ENCODE measurements at places on chromosomes 11 and 22. TPM values are rescaled to one million over a fixed set of nuclear protein-coding genes. Genes with fewer than 3 reads are reported as not detected.

GRCh38 chr22:25085930-25086901 lies 113.4 kb upstream of the CRYBB3 start:
- no peak overlapping the region for H3K27ac ChIP-seq
- no peak for DNase-seq
- no peaks in the 10 kb centered on the region for H3K4me1 ChIP-seq
- H3K36me3 ChIP-seq: no peaks in the 10 kb centered on the region
- no peak overlapping the region for H3K4me3 ChIP-seq

DNA sequence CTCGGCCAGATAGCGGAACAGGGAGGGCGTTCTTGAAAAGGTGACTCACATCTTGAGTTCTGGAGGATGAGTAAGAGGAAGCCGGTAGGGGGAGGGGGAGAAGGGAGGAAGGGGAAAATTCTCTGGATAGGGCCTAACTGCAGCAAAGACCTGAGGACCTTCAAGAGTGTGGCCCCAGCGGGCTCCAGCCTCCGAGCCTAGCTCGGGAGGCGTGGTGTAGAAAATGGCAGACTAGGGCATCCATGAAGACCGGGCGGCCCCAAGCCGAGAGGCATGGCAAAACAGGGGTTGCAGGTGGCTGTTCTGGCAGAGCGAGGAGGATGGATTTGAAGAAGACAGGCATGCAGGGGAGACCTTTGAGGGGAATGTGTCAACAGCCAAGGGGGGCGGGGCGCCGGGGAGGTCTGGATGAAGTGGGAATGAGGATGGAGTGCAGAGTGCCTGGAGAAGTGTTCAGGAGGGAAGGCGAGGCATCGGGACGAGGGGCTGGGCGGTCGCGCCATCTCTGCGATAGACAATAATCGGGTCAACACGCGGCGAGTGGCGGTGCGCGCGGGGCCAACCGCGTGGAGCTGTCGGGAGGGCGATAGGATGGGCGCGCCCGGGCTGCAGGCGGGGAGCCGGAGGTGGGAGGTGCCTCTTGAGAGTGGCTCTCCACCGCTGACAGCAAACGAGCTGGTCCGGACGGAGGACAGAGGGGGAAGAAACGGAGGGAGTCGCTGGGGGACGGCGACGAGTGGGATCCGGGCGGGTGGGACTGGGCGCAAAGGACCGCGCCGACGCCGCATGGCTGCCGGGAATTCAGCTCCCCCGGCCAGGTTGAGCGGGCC lies 40.0 kb upstream of the CREB3L1 start:
- peaks cover 53% of the 10 kb centered on the region for H3K27me3 ChIP-seq
- peak overlapping the region; percentile 78 for H3K4me3 ChIP-seq
- H3K27ac ChIP-seq: no peak overlapping the region
- peaks cover 37% of the 10 kb centered on the region for H3K4me1 ChIP-seq
- DNase-seq: peak; percentile 77
- peaks cover 8% of the 10 kb centered on the region for H3K36me3 ChIP-seq

- no peaks in the 10 kb centered on the region for H3K4me1 ChIP-seq
- DNase-seq: no peak
- H3K4me3 ChIP-seq: no peak overlapping the region
- peaks cover 85% of the 10 kb centered on the region for H3K36me3 ChIP-seq
- no peak overlapping the region for H3K27ac ChIP-seq
These were observed 8.2 kb downstream of the SPINDOC start for GRCh38 chr11:63821411-63821810.

DNA sequence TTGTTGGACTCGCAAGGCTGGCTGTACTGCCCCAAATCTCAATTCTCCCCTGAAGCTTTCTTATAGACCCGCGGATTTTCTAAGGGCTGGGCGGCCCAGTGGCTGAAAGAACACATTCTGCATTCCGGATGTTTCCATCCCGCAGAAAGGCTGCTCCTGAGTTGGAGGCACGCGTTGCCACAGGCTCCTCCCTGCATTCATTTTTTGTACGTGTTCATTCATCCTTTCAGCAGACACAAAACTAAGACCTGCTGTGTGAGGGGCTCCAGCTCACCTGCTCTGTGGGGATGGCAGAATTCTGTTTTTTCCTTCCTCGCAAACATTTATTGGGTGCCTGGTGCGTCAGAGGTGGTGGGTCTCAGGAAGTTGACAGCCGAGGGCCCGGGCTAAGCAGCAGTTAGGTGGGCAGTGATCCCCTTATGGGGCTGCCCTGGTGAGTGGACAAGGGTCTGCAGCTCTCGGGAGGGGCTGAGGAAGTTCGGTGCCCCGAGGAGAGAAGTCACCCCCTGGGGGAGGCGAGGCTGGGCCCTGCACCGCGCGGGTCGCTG lies 23.7 kb downstream of the SHANK3 start:
- peak overlapping the region; percentile 73 for H3K4me3 ChIP-seq
- no peak for DNase-seq
- H3K36me3 ChIP-seq: no peaks in the 10 kb centered on the region
- H3K4me1 ChIP-seq: peaks cover 8% of the 10 kb centered on the region
- no peak overlapping the region for H3K27ac ChIP-seq
- H3K27me3 ChIP-seq: peaks cover 37% of the 10 kb centered on the region

DNA sequence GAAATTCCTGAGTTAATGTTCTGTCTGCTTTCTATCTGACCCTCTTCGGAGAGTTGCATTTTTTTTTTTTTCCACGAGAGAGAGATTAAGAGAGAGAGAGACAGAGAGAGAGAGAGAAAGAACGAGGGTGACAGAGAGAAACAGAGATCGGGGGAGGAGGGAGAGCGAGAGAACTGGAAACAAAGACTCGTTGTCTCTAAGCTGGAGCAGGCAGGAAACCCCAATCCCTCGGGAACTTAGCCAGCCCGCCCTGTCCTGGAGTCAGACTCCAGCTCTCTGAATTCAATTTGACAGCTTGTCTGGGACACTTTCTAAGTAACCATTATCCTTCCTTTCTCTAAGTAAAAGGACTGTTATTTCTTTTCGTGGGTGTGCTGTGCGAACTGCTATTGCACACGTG lies 76.9 kb downstream of the KCNJ1 start:
- H3K27me3 ChIP-seq: no peaks in the 10 kb centered on the region
- peaks cover 31% of the 10 kb centered on the region for H3K4me1 ChIP-seq
- no peaks in the 10 kb centered on the region for H3K36me3 ChIP-seq
- H3K4me3 ChIP-seq: no peak overlapping the region
- no peak overlapping the region for H3K27ac ChIP-seq

Gene CFAP300
- 2.2 TPM for total RNA-seq

GRCh38 chr11:36622431-36623136 lies 24.5 kb upstream of the RAG2 start:
- no peak overlapping the region for H3K27ac ChIP-seq
- no peak for DNase-seq
- H3K36me3 ChIP-seq: peaks cover 51% of the 10 kb centered on the region
- H3K27me3 ChIP-seq: peaks cover 14% of the 10 kb centered on the region
- H3K4me1 ChIP-seq: no peaks in the 10 kb centered on the region

GRCh38 chr11:62558669-62559068 lies 12.1 kb upstream of the AHNAK start:
- peaks cover 81% of the 10 kb centered on the region for H3K4me1 ChIP-seq
- no peak overlapping the region for H3K27ac ChIP-seq
- H3K4me3 ChIP-seq: no peak overlapping the region
- H3K27me3 ChIP-seq: no peaks in the 10 kb centered on the region
- no peak for DNase-seq
- peaks cover 46% of the 10 kb centered on the region for H3K36me3 ChIP-seq

GRCh38 chr22:28183078-28183860 lies 264.2 kb upstream of the PITPNB start:
- peaks cover 21% of the 10 kb centered on the region for H3K4me1 ChIP-seq
- no peak overlapping the region for H3K4me3 ChIP-seq
- no peaks in the 10 kb centered on the region for H3K36me3 ChIP-seq
- no peaks in the 10 kb centered on the region for H3K27me3 ChIP-seq
- H3K27ac ChIP-seq: no peak overlapping the region
- DNase-seq: no peak

Gene XNDC1N
- total RNA-seq: 14.6 TPM

Gene SLCO2B1
- total RNA-seq: 0.57 TPM

Gene DTX4
- 12.8 TPM for total RNA-seq

Gene MYO18B
- total RNA-seq: 0.96 TPM

DNA sequence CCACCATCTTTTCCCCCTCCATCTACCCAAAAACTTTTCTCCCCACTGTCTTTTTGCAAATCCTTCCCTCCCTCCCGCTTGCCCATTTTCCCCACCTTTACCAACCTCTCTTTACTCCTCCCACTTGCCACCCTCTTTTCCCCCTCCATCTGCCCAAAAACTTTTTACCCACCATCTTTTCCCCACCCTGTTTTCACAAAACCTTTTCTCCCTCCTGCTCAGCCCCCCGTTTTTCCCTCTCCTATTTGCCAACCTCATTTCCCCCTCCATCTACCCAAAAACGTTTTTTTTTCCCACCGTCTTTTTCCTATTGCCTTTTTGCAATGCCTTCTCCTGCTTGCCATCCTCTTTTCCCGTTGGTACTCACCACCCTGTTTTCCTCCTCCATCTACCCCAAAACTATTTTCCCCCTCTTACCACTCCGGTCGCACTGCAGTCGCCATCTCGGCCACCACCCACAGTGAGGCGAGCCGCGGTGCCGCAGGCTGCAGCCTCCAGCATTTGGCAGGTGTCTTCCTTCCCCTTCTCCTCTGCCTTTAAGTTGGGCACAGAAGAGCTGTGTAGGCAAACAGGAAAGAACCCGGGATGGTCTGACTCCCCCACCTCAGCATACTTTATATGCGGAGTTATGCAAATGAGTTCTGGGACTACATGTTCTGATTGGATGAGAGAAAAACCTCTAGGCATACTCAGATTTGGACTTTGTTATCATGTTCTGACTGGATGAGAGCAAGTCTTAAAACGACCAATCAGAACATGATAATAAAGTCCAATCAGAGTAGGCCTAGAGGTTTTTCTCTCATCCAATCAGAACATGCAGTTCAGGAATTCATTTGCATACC lies 121.2 kb upstream of the VPREB1 start:
- DNase-seq: no peak
- H3K27ac ChIP-seq: no peak overlapping the region
- H3K4me3 ChIP-seq: no peak overlapping the region
- H3K36me3 ChIP-seq: no peaks in the 10 kb centered on the region

DNA sequence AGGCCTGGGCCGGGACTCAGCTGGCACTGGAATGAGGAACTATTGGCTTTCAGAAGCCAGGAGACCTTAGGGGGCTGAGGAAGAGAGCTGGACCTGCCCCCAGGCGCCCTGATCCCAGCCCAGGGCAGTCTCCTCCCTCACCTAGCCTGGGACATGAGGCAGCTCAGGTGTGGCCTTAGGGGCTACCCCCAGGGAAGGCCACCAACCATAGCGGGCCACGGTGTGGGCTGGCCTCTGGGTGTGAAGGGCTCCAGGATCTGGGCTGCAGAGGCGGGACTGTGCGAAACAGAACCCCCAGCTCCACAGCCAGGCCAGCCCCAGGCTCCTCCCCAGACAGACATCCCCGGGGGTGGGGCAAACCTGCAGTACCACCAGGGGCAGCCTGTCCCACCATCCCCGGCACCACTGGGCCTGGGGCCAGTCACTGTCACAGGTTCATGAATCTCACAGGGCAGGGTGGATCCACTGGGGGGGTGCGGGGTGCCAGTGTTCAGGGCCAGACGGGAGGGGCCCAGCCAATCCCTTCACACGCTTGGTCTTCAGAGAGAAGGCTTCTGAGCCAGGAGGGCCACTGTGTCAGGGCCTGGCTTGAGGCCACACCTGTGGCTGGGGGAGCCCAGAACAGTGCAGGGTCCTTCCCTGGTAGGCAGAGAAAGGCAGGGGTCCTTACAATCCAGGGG lies 3.5 kb downstream of the PLXNB2 start:
- H3K4me3 ChIP-seq: no peak overlapping the region
- peak overlapping the region; percentile 76 for H3K27ac ChIP-seq
- H3K36me3 ChIP-seq: no peaks in the 10 kb centered on the region
- H3K4me1 ChIP-seq: peaks cover 30% of the 10 kb centered on the region
- peaks cover 6% of the 10 kb centered on the region for H3K27me3 ChIP-seq
- DNase-seq: peak; percentile 66

DNA sequence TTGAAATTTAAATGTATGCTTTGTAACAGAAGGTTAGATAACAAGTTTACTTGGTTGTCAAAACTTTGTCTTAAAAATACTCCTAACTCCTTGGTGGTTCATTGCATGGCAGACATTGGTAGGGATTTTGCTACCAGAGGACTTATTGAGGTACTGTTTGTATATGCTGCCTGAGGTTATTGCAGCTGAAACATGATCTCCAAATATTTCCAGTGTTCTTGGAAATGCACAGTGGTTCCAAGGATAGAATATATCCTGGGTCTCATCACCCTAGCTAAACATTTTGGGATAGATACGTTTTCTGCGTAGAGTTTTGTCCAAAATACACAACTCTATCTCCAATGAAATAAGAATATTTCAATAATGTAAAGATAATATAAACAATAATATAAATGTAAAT lies 109.2 kb downstream of the RAB38 start:
- no peaks in the 10 kb centered on the region for H3K27me3 ChIP-seq
- no peak overlapping the region for H3K4me3 ChIP-seq
- H3K36me3 ChIP-seq: peaks cover 20% of the 10 kb centered on the region
- H3K27ac ChIP-seq: no peak overlapping the region

Gene DDIAS
- total RNA-seq: 21.7 TPM

GRCh38 chr11:126841999-126842398 lies 158.6 kb downstream of the KIRREL3 start:
- H3K4me3 ChIP-seq: no peak overlapping the region
- no peaks in the 10 kb centered on the region for H3K4me1 ChIP-seq
- no peaks in the 10 kb centered on the region for H3K27me3 ChIP-seq
- 0 out of 2 replicates have a peak, but pooled peaks cover 2% of the 10 kb centered on the region for H3K36me3 ChIP-seq
- no peak for DNase-seq

DNA sequence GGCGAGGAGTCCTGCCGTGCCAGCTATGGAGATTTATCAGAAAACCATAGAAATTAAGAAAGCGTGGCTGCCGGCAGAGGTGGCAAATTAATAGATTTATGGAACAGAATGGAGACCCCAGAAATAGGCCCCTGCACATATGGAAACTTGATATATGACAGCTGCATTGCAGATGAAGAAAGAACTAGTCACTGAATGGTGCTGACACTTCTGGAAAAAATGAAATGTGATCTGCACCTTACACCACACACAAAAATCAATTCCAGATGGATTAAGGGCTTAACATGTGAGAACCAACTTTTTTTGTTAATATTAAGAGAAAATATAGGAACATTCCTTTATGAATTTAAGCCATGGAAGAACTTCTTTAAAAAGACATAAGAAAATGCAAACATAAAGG lies 40.3 kb upstream of the TSKU start:
- H3K27me3 ChIP-seq: peaks cover 2% of the 10 kb centered on the region
- H3K4me1 ChIP-seq: peaks cover 18% of the 10 kb centered on the region
- H3K27ac ChIP-seq: no peak overlapping the region

DNA sequence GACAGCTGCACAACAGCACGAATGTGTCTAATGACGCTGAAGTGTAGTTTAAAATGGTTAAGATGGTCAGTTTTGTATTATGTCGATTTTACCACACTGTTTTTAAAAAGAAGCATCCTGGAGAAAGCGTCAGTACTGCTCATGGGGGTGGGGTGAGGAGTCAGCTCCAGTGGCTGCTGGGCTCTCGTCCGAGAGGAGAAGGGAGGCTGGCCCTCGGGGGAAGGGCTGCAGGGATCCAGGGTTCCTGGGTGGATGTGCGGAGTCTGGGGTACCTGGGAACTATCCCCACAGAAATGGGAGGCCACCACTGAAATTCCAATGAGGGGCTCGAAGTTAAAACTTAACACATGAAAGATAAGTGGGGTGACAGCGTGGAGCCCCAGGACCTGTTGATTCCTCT lies 11.9 kb downstream of the C11orf21 start:
- H3K4me3 ChIP-seq: no peak overlapping the region
- H3K27ac ChIP-seq: no peak overlapping the region
- H3K4me1 ChIP-seq: peaks cover 8% of the 10 kb centered on the region
- peak; percentile 8 for DNase-seq

Data from WTC11 (cell line).